Activated naive CD8-positive, alpha-beta T cell treated with anti-CD3 and anti-CD28 coated beads for 36 hours (primary cell): ENCODE measurements at places on chromosomes 16 and 17. TPM values are rescaled to one million over a fixed set of nuclear protein-coding genes. Genes with fewer than 3 reads are reported as not detected.

DNA sequence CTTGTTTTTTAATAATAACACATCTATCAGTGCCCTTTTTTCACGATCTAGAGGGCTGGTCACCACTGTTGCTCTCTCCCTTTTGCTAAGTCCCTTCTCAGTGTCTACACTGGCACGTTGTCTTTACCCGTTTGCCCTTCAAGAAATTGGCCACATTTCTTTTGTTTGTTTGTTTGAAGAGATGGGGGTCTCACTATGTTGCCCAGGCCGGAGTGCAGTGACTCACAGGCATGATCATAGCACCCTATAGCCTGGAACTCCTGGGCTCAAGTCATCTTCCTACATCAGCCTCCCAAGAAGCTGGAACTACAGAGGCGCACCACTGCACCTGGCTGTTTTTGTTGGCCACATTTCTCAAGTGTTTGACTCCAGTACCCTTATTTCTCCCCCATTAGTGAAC, 138.0 kb upstream of the AXIN2 start:
- no peak for DNase-seq

- DNase-seq = no peak
Observed at GRCh38 chr16:23318639-23319038, 16.5 kb downstream of the SCNN1B start.

Gene PRR14
- 93.3 TPM for total RNA-seq

Gene KRT23
- not detected for total RNA-seq

Gene EPOP
- 33.6 TPM for total RNA-seq
